ENCODE measurements at places on chromosomes 4 and X.

GRCh38 chrX:117919755-117920154 lies 196.9 kb downstream of the KLHL13 start:
- H3K4me3 ChIP-seq, result no peak overlapping the region
- H3K27me3 ChIP-seq, result no peaks in the 10 kb centered on the region
- no peaks in the 10 kb centered on the region for H3K4me1 ChIP-seq
- H3K36me3 ChIP-seq, result no peaks in the 10 kb centered on the region
- H3K27ac ChIP-seq, result no peak overlapping the region

DNA sequence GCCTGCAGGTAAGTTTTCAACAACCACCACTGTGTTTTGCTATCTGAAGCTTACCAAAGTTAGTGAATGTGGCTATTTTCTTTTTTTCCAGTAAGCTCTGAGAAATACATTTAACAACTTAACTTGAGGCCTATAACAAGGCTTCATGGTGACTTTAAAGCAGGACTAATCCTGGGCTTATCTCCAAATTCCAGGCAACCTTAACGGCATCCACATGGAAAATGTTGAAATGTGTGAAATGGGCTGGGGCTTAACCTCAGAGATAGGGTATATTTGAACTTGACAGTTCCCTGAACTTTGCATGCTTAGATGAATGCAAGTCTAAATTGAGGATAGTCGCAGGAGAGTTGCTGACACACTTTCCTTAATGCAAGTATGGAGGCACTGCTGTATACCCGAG lies 539.2 kb downstream of the GALNTL6 start:
- no peak overlapping the region for H3K4me3 ChIP-seq
- H3K36me3 ChIP-seq, result no peaks in the 10 kb centered on the region
- no peaks in the 10 kb centered on the region for H3K4me1 ChIP-seq
- H3K27me3 ChIP-seq, result no peaks in the 10 kb centered on the region

- H3K4me1 ChIP-seq, result peaks cover 6% of the 10 kb centered on the region
- H3K4me3 ChIP-seq, result no peak overlapping the region
- no peaks in the 10 kb centered on the region for H3K27me3 ChIP-seq
- no peaks in the 10 kb centered on the region for H3K36me3 ChIP-seq
- H3K27ac ChIP-seq, result no peak overlapping the region
- DNase-seq, result no peak
Measured at GRCh38 chr4:100823066-100823992, 305.5 kb upstream of the EMCN start.

GRCh38 chrX:39745818-39746217 lies 351.9 kb downstream of the BCOR start:
- H3K4me1 ChIP-seq, result peaks cover 3% of the 10 kb centered on the region
- no peak for DNase-seq
- peaks cover 9% of the 10 kb centered on the region for H3K27me3 ChIP-seq
- no peak overlapping the region for H3K27ac ChIP-seq
- no peaks in the 10 kb centered on the region for H3K36me3 ChIP-seq
- H3K4me3 ChIP-seq, result no peak overlapping the region

DNA sequence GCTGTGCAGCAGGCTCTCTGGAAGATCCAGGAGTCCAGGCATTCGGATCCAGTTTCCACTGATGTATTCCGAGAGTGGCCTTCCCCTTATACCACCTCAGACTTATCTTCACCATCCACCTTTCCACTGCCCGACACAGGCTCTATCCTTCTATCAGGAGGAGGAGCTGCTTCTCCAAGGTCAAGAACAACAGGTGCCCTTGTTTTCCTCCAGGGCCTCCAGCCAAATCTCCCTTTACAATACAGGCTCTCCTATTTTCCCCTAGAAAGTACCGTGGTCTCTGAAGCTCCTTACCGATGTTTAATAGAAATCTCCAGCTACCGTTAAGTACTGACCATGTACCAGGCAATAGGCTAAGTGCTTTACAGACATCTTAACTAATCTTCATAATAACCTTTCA lies 61.3 kb downstream of the AFAP1 start:
- no peak overlapping the region for H3K4me3 ChIP-seq
- H3K36me3 ChIP-seq, result no peaks in the 10 kb centered on the region
- peak overlapping the region; percentile 34 for H3K27ac ChIP-seq
- DNase-seq, result no peak
- H3K4me1 ChIP-seq, result peaks cover 32% of the 10 kb centered on the region

- no peaks in the 10 kb centered on the region for H3K4me1 ChIP-seq
- H3K36me3 ChIP-seq, result no peaks in the 10 kb centered on the region
- H3K27me3 ChIP-seq, result no peaks in the 10 kb centered on the region
- H3K27ac ChIP-seq, result no peak overlapping the region
Measured at GRCh38 chr4:21451032-21451431, 497.5 kb downstream of the KCNIP4 start.

- H3K36me3 ChIP-seq, result no peaks in the 10 kb centered on the region
- H3K4me3 ChIP-seq, result no peak overlapping the region
- H3K4me1 ChIP-seq, result peaks cover 63% of the 10 kb centered on the region
- peak overlapping the region; percentile 22 for H3K27ac ChIP-seq
Measured at GRCh38 chr4:3657902-3658529, 108.2 kb upstream of the ADRA2C start.

GRCh38 chrX:41759817-41760216 lies 35.8 kb downstream of the GPR82 start:
- DNase-seq, result no peak
- H3K36me3 ChIP-seq, result no peaks in the 10 kb centered on the region
- peaks cover 7% of the 10 kb centered on the region for H3K27me3 ChIP-seq
- H3K27ac ChIP-seq, result no peak overlapping the region
- H3K4me3 ChIP-seq, result no peak overlapping the region

GRCh38 chr4:40283968-40284367 lies 51.2 kb upstream of the CHRNA9 start:
- no peak overlapping the region for H3K4me3 ChIP-seq
- no peak for DNase-seq
- no peak overlapping the region for H3K27ac ChIP-seq
- H3K4me1 ChIP-seq, result peaks cover 4% of the 10 kb centered on the region
- H3K36me3 ChIP-seq, result no peaks in the 10 kb centered on the region
- H3K27me3 ChIP-seq, result no peaks in the 10 kb centered on the region

- H3K27me3 ChIP-seq, result peaks cover 8% of the 10 kb centered on the region
- H3K4me3 ChIP-seq, result no peak overlapping the region
- DNase-seq, result no peak
- no peaks in the 10 kb centered on the region for H3K36me3 ChIP-seq
Measured at GRCh38 chrX:111352424-111352823, 59.6 kb downstream of the DCX start.

DNA sequence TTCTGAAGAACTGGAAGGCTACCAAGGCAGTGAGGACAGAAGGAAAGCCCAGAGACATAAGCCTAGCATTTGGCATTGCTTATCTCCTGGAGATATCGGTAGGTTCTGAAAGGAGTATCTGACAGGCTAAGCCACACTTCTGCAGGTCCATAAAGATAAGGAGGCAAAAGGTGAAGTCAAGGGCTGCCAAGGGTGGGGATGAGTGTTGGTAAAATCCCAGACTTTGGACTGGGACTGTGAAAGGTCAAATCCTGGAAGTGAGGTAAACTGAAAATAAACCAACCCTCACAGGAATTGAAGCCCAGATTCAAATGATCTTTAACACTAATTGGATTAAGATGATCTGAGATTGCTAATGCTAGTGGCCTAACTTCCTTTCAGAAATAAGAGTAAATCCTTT lies 27.4 kb downstream of the GK start:
- no peak for DNase-seq
- H3K27ac ChIP-seq, result no peak overlapping the region
- H3K4me3 ChIP-seq, result no peak overlapping the region
- no peaks in the 10 kb centered on the region for H3K4me1 ChIP-seq
- H3K27me3 ChIP-seq, result no peaks in the 10 kb centered on the region

GRCh38 chr4:182918044-182918607 lies 940 bp upstream of the DCTD start:
- peak overlapping the region; percentile 53 for H3K4me3 ChIP-seq
- no peaks in the 10 kb centered on the region for H3K27me3 ChIP-seq
- H3K27ac ChIP-seq, result peak overlapping the region; percentile 78
- H3K36me3 ChIP-seq, result peaks cover 8% of the 10 kb centered on the region

GRCh38 chrX:96453139-96453538 lies 231.5 kb upstream of the DIAPH2 start:
- H3K4me3 ChIP-seq, result no peak overlapping the region
- DNase-seq, result no peak
- no peaks in the 10 kb centered on the region for H3K36me3 ChIP-seq
- H3K27me3 ChIP-seq, result no peaks in the 10 kb centered on the region

GRCh38 chr4:152075253-152075928 lies 314.6 kb upstream of the GATB start:
- H3K4me1 ChIP-seq, result peaks cover 10% of the 10 kb centered on the region
- no peaks in the 10 kb centered on the region for H3K36me3 ChIP-seq
- H3K27me3 ChIP-seq, result peaks cover 3% of the 10 kb centered on the region
- H3K4me3 ChIP-seq, result no peak overlapping the region
- H3K27ac ChIP-seq, result no peak overlapping the region
